Effector memory CD8-positive, alpha-beta T cell (primary cell): ENCODE measurements at places on chromosomes 16 and 17.

DNA sequence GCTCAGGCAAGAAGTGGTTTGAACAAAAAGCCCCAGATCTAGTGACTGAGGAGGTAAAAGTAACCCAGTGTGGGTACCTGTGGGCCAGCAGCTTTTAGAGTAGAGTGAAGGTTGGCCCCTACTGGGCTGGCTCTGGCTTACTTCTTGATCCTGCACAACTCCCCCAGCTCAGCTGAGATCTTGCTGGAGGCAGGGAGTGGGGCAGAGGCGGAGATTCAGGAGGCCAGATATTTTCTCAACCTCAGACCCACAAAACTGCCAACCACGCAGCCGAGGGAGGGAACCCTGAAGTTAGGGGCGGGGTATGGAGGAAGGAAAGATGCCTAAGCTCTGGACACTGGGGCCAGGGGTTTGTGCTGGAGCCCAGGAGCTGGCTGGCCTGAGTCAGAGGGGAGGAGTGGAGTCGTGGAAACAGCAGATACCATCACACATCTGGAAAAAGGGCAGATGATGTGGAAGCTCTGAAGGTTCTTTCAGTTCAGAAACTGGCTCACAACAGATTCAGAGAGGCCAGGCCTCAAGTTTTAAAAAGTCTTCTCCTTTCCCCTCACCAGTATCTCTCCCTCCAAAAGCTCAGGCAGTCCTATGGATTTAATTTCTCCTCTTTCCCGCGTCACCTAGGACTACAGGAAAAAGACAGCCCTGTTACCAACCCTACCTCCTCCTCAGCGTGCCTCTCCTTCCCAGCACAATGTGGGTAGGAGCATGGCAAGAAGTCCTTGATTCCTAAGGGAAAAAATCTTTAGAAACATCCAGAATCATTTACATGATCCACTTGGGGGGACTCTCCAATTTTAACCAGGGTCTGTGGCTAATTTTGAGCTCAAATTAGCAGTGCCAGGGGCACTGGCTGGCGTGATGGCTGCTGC, 48.1 kb downstream of the MYO18A start:
- DNase-seq: no peak

DNA sequence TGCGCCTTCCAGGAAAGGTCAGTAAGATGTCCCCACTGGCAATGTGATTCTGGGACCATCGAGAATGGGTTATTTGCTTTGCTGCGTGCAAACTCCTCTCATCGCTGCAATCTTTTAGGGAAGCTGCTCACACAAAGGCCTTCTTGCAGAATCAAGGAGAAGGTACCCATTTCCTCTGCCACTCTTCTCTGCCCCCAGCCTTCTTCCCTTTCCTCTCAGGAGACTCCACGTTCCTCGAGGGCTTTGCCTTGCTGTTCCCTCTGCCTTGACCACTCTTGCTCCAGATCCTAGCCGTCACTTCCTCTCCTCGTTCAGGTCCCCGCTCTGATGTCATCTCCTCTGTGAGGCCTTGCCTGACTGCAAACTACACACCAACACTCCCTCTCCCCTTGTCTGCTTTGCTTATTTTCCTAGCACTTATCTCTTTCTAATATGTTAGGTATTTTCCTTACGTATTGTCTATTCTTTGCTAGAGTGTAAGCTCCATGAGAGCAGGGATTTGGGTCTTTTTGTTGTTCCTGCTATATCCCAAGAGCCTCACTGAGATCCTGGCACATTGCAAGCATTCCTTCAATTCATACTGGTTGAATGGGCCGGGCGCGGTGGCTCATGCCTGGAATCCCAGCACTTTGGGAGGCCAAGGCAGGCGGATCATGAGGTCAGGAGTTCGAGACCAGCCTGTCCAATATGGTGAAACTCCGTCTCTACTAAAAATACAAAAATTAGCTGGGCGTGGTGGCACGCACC, 5.3 kb upstream of the CRK start:
- no peak for DNase-seq

GRCh38 chr16:75854152-75854551, 127.9 kb upstream of the CPHXL start:
- DNase-seq: no peak

DNA sequence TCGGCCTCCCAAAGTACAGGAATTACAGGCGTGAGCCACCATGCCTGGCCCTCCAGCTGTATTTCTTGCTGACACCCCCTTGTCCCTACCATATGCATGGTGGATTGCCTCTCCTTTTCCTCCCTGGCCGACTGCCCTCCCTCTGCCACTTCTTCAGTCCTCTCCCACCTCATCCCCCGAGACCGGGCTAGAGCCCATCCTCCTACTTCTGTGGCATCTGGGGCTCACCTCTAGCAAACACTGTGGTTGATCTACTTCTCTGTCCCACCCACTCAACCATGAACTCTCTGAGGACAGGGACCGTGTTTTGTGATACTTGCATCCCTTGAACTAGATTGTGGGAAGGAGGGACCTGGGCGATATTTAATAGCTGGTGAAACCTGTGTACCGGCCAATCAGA, 7.5 kb upstream of the AXIN2 start:
- no peak for DNase-seq

GRCh38 chr17:38353668-38354067, 2.0 kb downstream of the SOCS7 start:
- DNase-seq: no peak

DNA sequence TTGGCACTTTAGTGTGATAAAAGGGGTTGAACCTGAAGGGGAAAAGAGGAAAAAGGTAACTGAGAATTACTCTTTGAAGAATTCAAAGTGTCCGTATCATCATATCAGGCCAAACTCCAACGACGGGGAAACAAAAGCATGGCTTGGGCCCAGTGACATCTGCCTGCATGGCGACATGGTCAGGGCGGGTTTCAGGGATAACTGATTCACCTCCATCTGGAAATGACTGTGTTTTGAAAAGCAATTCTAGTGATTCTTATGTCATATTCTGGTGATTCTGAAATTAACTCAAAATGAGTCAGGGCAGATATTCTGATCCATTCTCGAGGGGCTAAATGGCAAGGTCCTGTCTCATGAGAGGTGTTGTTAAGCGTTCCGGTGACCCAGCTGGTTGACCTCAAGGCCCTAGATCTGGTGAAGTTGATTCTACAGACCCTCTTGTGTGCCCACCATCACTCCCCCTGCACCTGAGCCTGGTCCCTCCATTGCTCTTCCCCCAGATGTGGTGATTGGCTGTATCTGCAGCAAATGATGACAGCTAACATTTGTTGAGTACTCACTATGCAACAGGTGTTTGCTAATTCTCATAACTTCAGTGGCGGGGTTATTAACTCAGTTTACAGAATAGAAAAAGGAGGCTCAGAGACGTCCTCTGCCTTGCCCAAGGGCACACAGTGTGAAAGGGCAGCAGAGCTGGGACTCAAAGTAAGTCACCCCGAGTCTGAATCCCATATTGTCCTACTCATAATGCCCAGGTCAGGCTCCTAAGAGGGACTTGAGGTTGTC, 251.8 kb downstream of the MAF start:
- no peak for DNase-seq

GRCh38 chr17:51830451-51830850, 328.1 kb downstream of the CA10 start:
- DNase-seq: no peak

DNA sequence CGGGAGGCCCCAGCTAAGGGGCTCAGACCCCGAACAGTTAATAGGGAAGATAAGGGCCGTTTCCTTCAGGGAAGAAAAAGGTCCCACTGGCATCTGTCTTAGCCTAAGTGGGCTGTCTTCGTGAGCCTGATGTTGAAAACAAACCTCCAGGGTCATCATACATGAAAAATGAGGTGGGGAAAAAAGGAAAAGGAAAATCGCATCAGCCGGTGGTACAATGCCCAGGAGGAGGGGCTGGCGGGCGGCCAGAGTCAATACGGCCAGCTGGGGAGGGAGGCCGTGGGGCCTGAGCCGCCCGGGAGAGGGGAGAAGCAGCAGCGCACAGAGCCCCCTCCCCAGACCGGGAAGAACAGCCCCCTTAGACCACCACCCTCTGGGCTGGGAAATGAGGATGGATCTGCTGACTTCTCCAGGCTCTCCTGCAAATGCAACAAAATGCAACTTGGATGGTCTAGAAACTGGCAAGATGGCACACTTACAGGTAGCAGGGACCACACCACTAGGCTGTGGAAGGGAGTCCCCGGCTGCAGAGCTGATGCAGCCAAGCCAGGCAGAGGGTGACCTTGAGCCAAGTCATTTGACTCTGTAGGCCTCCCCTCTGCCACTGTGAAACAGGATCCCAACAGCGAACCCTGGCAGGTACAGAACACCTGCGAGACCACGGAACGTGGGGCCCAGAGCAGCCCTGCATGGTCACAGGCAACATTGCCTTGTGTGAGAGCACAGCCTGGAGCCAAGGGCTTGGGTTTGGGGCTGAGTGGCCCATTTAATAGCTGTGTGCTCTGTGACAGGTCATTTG, 448.5 kb downstream of the SOX9 start:
- DNase-seq: no peak

DNA sequence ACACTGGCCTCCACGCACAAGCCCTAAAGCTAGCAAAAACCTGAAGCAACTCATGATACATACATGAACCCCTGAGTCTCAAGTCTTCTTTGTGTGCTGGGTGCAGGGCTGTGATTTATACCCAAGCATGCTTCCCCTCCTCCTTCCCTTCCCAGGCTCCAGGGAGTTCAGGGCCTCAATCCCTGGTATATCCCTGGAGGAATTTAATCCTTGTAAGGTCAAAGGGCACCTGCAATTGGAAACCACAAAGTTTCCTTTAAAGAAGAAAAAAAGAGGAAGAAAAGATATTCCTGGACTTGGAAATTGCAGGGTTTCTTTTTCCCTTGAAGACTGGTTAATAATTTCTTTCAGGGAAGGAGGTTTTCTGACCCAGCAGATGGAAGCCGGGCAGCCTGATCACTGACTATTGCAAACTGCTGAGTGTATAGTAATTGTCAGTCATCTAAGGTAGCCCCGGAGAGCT, 182.3 kb downstream of the AATF start:
- DNase-seq: no peak
